Stimulated activated CD4-positive, alpha-beta T cell treated with anti-CD3 and anti-CD28 coated beads, Interleukin-4, amount 100 ng/mL, for 4 hours (primary cell): ENCODE measurements at places on chromosomes 3 and 15.

GRCh38 chr15:69979262-69979661 lies 118.5 kb downstream of the TLE3 start:
- DNase-seq: no peak

DNA sequence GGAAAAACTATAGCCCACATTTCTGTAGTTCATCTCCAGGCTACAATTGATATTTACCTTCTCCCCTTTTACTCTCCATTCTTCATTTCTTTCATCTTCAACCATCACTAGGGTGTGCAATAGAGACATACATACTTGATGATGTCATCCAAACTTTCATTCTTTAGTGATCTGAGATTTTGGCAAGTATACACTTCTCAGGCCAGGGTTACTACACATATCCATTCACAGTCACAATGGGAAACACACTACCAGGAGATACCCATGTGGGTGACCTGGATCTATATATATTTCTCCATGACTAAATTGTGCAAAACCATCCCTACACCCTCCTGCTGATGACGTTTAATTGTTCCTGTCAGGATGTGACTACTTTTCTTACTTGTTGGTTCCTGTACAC lies 769.5 kb upstream of the DPPA4 start:
- no peak for DNase-seq

GRCh38 chr3:164687902-164688301 lies 390.4 kb downstream of the SI start:
- no peak for DNase-seq

DNA sequence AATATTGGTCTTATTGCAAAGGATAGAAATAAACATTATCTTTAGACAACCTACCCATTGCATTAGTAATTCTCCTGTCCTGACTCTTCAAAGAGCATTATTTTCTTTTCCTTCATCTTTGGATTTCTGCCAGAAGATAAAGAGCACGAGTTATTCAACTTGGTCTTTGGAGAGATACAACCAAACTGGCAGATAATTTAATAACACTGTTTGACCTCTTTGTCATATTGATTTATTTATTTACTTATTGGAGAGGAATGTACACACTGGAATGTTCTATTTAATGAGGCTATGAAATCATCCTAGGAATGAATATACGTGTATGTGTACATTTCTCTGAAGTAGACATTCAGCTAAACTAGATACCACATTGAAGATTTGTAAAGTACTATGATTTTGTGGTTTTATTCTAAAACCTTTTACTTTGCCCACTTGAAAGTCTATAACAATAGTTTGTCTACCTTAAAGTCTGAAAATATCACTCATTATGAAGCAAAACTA lies 462.1 kb downstream of the C3orf38 start:
- no peak for DNase-seq

GRCh38 chr3:13538520-13539291 lies 10.2 kb upstream of the FBLN2 start:
- DNase-seq: no peak

DNA sequence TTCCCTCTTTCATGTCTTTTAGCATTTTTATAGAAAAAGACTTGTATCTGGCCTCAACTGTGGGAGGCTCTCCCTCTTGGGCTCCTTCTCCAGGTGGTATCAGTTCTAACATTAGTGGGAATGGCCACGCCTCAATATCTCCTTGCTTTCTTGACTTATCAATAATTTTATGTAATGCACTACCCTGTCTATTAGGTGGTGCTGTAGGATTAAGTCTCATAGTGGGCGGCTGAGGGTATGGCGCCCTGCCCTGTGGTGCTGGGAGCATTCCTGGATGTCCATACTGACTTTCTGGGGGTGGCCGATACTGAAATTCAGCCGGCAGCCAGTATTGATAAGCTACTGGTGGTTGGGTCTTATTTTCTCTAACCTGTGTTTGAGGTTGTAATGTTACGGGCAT lies 8.7 kb upstream of the RPUSD3 start:
- no peak for DNase-seq

DNA sequence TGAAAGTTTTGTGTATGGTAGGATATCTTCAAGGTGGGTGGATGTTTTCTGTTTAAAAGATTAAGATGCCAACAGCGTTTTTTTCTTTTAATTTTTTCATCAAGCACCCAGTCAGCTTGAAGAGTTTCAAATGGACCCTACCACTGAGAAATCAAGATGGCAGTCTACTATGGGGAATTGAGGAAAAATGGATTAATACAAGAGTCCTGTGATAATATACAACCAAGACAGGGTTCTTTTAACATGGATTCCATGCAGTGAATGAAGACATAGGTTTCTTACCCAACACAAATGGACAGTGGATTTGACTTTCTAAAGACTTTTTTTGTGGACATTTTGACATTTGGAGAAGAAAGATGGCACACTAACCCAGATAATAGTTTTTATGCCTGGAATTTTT lies 2.5 kb upstream of the CHD2 start:
- no peak for DNase-seq

GRCh38 chr15:58440158-58440910 lies 8.5 kb downstream of the LIPC start:
- DNase-seq: no peak

GRCh38 chr3:10845839-10846656 lies 30.0 kb downstream of the SLC6A11 start:
- DNase-seq: no peak

- no peak for DNase-seq
Measured at GRCh38 chr15:88118035-88118434, 138.5 kb downstream of the NTRK3 start.

DNA sequence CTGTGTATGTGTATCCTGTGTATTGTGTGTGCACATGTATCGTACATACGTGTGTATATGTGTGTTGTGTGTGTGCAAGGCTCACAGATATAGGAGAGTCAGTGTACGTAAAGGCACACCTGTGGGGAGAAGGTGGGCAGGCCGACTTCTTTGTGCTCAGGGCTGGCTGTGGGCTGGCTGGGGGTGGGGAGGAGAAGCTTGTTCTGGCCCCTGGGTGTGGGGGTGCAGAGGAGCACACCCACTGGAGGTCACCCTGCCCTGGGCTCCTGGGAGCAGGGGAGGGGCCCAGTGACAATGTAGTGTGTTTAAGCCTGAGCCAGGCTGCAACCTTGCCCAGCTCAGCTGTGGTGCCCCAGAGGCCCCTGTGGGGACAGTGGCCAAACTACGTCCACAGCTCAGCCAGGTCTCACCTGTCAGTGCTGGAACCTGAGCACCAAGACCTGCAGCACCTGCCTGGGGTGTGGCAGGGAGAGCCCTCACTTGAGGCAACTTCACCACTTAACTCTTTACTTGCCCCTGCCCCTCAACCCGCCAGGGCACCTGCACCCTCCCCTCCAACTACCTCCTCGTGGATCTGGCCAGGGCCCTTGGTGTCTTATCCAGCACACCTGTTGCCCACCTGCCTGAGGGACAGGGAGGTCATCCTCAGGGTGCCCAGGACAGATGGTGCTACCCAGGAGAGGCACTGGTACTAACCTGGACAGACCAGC lies 2.6 kb upstream of the HHATL start:
- DNase-seq: no peak

DNA sequence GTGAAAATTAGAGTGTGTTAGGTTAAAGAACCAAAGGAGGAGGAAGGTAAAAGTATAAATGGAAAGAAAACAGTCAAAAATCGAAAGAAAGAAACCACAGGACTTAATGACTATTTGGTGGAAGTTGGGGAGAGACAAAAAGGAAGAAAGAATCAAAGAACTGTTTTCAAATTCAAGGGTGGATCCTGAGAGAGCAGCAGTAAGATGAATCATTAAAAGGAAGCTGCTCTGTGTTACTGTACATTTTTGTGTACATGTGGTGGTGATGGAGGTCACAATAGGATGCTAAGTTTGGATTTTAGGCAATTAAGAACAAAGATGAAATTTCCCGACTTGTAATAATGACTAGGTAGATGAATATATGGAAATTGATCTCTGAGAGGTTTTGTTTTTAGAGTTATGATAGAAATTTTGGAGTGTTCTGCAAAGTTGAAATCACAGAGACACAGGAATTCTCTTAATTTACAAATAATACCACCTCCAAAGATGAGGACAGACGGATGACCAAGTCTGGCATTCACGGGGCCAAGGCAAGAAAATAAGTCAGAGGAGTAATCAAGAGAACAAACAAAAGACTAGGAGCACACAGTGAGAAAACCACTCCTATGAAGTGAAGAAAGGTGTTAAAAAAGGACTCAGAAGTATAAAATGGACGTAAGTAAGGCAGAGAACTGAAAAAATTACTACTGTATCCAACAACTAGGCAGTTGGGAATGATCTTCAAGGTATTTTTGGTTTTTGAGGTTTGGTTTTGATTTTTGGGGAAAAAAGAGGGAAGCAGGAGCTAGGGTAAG lies 7.1 kb downstream of the DHX36 start:
- DNase-seq: no peak

- DNase-seq: no peak
Measured at GRCh38 chr3:24454856-24455255, 39.8 kb downstream of the THRB start.

DNA sequence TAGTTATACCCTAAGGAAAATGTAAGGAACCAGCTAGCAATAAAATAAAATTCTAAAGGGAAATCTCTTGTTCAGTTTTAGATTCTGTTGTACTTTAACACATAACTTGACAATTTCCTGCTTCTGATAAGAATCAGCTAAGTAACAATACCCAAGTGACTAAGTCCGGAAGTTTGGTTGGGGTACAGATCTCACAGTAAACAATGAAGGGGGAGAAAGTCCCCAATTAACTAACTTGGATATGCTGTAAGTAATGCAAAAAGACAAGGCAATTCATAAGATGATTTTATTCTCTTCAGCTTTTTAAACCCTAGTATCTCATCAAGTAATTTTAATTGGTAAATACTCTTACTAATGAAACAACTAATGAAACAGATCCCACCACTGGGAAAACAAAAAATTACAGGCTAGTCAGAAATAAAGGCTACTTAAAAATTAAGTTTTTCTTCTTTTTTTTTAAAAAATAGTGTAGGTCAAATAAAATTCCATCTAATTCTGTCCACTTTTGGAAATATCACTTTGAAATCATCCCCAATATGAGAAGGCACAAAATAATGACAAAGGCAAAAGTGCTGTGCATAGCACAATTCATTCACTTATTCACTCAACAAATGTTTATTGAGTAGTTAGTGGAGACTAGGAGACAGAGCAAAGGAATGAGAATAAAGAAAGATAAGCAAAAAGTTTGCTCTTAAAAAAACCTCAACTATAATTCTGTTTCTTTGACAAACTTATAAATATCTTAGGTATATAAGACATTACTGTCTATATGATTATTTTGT lies 37.8 kb upstream of the IL20RB start:
- DNase-seq: no peak

GRCh38 chr15:85621094-85621493 lies 173.6 kb downstream of the KLHL25 start:
- DNase-seq: no peak

- DNase-seq: no peak
Measured at GRCh38 chr3:127253491-127253890, 34.4 kb downstream of the PRR20G start.

GRCh38 chr3:100107221-100107814 lies 7.0 kb downstream of the FILIP1L start:
- no peak for DNase-seq

DNA sequence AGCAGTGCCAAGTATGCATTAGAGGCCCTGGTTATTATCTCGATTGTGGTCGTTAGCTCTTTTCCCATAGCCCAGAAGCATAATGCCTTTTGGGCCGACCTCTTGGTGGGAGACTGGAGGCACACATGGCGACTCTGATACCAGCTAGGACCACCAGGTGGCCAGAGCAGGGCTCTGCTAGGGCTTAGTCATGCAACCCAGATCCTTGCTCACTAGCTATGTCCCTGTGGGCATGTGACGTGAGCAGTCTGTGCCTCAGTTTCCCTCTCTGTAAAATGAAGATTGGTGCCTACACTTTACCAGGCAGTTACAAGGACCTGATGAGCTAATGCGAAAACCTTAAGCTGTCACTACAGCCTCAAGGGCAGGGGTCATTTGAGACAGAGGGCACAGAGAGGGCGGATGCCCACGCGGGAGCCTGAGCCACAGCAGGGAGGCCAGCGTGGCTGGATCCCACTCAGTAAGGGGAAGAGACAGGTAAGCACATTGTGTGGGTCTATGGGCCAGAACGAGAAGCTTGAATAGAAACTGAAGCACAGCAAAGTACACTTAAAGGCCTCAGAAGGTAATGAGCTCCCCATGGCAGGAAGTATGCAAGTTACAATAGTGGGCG lies 8.8 kb downstream of the KLF15 start:
- no peak for DNase-seq

GRCh38 chr3:37338500-37338899 lies 164.1 kb upstream of the LRRFIP2 start:
- DNase-seq: no peak

- no peak for DNase-seq
Measured at GRCh38 chr3:4845882-4846281, 133.4 kb upstream of the BHLHE40 start.

- DNase-seq: no peak
Measured at GRCh38 chr3:104646196-104646595, 720.5 kb upstream of the ALCAM start.

DNA sequence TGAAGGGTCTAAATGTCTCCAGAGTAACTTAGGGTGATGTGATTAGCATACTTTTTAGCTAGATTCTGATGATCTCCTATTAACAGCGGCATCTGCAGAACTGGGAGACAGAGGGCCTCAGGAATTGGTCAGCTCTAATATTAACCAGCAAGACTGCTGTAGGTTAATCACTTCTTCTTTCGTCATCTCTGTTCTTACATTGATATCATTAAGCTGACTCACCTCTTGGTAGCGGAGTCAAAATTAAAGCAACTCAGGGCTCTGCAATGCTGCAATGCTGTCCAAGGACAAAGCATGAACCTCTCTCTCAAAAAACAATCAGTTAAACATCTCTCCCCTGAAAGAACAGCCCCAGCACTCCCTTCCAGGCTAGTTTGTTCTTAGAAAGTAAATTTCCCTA lies 57.5 kb upstream of the TRA2B start:
- DNase-seq: no peak

GRCh38 chr3:196754091-196754981 lies 14.7 kb downstream of the PAK2 start:
- no peak for DNase-seq

DNA sequence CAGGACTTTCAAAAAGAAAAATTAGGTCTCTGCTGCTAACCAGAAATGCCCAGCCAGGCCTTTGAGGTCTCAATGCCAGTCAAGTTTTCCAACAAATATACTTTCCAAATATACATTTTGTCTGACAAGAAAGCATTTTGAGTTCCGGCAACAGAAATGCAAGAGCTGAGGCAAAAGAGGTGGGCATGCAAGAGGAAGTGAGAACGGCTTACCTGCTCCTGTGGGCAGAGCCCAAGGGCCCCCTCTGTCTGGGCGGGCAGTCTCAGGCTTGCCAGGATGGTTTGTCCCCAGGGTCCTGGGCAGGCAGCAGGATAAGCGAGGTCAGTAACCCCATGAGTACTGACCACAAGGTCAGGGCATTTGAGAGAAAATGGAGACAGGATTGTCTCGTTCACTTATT lies 136.1 kb upstream of the TOPAZ1 start:
- no peak for DNase-seq

DNA sequence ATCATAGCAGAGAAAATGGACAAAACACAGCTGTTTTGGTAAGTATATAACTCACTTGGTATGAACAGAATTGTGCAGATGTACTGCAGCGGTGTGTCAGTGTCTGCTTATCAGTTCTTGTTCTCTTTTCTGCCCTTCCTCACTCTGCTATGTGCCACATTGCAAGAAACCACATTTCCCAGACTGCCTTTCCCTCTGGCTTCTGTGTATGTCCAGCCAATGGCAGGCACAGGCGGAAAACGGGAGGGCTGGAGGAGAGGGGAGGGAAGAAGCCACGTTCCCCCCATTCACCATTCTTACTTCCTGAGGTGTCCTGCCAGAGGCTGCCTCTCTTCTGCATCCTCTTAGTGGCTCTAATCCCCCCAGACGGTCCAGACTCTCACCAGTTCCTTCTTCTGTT lies 15.4 kb downstream of the HHLA2 start:
- DNase-seq: no peak

GRCh38 chr3:55313666-55314065 lies 173.4 kb downstream of the WNT5A start:
- no peak for DNase-seq
